ENCODE measurements at places on chromosomes 3 and 15.

DNA sequence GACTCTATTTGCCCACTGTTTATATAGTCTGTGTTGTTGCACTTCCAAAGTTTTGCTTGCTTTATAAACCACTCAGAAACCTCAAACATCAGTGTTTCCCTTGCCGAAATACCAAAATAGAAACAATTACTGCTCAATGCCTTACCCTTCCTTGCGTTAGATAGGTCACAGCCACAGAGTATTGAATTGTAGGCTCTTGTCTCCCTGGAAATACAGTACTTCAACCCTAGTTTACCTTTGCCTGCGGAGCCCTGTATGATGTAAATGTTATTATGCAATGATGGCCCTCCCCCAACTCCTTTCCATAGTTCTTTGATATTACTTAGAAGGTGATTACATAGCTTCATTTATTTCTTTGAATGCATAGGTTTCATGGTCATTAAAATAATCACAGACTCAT is 44.2 kb downstream of the SOX2 start:
- DNase-seq, result no peak

GRCh38 chr3:120177707-120178306 is 83.6 kb upstream of the GSK3B start:
- DNase-seq, result no peak

- no peak for DNase-seq
These were observed 244.8 kb downstream of the PLCL2 start for GRCh38 chr3:17129556-17129955.

GRCh38 chr3:187717572-187717971 is 15.2 kb upstream of the RTP2 start:
- DNase-seq, result no peak

- DNase-seq, result no peak
These were observed 26.8 kb downstream of the TIMMDC1 start for GRCh38 chr3:119524931-119525662.

DNA sequence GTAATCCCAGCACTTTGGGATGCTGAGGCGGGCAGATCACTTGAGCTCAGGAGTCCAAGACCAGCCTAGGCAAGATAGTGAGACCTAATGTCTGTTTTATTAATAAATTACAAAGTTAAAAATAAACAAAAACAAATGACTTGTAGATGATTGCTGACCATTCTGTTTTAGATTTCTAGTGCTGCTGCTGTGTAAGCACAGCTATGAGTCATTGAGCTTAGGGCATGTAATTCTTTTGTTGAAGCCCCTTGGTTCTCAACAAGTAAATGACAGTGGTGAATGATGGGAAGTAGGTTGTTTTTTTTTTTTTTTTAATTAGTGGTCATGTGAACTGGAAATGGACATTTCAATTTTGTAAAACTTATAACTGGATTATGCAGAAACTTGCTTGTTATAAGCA is 63.3 kb downstream of the LEO1 start:
- DNase-seq, result no peak

DNA sequence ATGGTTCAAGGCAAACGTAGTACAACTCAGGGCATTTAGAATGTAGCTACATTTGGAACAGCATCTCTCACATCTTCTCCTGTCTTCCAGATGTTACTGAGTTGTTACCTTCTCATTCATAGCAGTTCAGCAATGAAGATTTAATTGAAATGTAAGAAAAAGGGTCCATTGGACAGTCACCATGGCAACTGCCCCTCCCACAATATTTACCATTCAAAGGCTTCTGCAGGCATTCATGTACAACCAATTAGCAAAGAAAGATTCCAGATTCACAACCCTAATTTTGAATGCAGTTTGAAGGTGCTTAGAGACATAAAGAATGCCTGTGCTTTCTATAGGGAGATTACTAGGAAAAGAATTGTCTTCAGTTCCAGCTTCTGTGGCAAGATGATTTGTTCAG is 22.2 kb downstream of the SCN11A start:
- no peak for DNase-seq

GRCh38 chr3:159432682-159433340 is 555.8 kb upstream of the IL12A start:
- no peak for DNase-seq

DNA sequence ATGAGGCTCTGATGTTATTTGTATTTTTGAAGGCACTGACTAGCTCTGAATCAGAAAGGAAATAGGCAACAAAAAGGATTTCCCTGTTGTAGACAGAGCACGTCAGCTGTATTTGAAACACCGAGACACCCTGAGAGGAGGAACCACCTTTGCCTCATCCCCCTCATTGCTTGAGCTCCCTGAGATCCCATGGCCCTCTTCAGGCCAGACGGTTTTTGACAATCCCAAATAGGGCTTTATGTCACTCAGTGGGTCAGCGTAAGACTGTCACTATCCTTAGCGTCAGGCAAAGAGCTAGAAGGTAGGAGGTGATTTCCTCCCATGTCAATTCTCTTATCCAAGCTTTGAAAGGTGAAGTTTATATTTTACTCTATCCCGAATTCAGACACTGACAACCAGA is 254.3 kb downstream of the ZNF621 start:
- no peak for DNase-seq

DNA sequence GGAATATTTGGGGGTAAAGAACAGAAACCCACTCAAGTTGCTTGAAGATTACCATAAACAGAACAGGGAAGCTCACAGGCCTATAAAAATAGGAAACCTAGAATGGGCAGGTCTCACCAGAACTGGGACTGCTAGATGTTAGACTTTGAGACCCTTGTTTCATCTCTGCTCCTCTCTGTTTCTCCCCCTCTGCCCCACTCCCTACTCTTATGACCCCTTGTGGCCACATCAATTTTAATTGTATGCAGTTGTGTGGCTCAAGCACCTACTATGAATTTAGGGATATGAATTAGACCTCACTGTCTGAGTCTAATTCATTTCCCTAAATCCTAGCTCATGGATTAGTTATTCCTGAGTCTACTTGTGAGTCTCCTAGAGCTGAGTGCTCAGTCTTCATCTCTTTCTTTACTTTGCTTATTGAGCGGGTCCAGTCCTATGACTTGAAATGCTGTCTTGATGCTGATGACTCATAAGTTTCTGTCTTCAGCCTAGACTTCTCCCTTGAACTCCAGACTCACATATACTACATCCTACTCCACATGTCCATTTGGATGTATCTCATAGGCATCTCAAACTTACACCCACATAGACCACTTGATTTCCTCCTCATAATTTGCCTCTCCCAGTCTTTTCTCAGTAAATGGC is 78.7 kb downstream of the ITPR1 start:
- no peak for DNase-seq

GRCh38 chr15:34815836-34816235 is 20.5 kb upstream of the ACTC1 start:
- no peak for DNase-seq
